ENCODE measurements at places on chromosomes 11 and 22. TPM values are rescaled to one million over a fixed set of nuclear protein-coding genes. Genes with fewer than 3 reads are reported as not detected.

GRCh38 chr11:113468726-113469345 is 6.4 kb downstream of the DRD2 start:
- DNase-seq: no peak

GRCh38 chr22:37208401-37209139 is 3.7 kb downstream of the SSTR3 start:
- DNase-seq: no peak

- no peak for DNase-seq
Measured at GRCh38 chr11:41983475-41983874, 524.0 kb upstream of the LRRC4C start.

- DNase-seq: no peak
Measured at GRCh38 chr22:29692327-29692640, 27.5 kb upstream of the CABP7 start.

- DNase-seq: no peak
Measured at GRCh38 chr11:67389477-67389876, 2.3 kb upstream of the RAD9A start.

MAP6 gene
- 0.38 TPM for total RNA-seq

KRTAP5-5 gene
- total RNA-seq: not detected

GRCh38 chr11:57982776-57983175 is 40.9 kb upstream of the OR9Q1 start:
- no peak for DNase-seq

GRCh38 chr11:1718326-1718725 is 21.3 kb downstream of the KRTAP5-6 start:
- no peak for DNase-seq

GRCh38 chr22:46735747-46736608 is 2.1 kb downstream of the CERK start:
- DNase-seq: no peak

GRCh38 chr11:2379466-2380174 is 2.5 kb downstream of the CD81 start:
- no peak for DNase-seq

- DNase-seq: no peak
Measured at GRCh38 chr22:43326331-43327156, 16.6 kb downstream of the SCUBE1 start.

GRCh38 chr22:43320943-43321900 is 21.9 kb downstream of the SCUBE1 start:
- no peak for DNase-seq

DNA sequence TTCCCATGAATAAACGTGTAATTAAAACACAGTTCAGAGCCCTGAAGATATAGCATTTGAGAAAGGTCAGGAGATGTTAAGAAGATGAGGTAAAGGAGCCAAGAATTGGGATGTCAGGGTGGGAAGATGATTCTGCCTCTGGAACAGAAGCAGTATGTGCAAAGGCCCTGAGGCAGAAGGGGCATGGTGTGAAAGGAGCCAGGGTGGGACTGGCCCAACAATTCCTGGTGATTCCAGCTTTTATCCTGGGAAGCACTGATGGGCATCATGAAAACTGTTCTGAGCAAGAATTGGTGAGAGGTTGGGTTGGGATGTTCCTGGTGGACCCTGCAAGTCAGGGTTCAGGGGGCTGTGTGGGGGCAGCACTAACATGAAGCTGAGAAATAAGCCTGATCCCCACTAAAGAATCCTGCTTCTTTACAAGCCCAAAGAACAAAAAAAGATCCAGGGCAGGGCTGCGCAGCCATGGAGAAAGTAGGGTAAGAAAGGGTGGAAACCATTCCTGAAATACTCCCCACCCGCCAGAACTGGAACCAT is 2.5 kb upstream of the FXYD6 start:
- no peak for DNase-seq

DNA sequence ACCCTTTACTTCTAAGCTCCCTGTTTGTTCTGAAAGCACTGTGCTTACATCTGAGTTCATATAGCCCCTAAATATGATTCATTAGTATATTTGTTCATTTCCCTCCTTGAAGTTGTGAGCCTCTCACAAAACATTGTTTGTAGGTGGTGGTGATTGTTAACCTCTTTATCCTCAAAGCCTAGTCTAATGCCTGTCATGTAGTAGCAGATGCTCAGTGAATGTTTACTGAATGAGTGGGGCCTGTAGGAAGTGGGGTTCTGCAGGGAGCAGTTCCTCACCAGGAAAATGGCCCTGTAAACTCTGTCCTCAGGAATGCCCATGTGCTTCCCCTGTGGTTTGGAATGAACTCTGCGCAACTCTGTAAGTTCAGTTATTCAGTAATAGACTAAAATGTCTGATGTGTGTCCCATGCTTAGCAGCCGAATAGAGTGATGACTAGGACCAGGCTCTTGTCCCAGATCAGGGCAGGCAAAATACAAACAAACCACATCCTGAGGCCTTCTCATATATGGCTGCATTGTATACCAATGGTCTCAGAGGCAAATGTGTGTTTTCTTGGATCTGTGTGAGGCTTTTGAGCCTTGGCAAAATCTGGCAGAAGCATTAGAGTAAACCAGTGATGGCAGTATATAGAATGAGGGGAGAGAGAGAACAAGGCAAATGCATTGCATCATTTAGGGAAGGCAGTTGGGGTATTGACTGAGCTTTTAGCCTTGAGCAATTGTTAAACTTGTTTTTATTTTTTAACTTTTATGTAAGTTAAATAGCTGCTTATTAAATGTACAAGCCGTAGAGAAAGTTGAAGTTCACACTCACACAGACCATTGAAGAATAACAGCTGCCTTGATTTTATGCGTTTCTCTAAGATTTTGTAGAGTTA is 91.4 kb upstream of the BIRC3 start:
- no peak for DNase-seq

GLYATL2 gene
- not detected for total RNA-seq

DNA sequence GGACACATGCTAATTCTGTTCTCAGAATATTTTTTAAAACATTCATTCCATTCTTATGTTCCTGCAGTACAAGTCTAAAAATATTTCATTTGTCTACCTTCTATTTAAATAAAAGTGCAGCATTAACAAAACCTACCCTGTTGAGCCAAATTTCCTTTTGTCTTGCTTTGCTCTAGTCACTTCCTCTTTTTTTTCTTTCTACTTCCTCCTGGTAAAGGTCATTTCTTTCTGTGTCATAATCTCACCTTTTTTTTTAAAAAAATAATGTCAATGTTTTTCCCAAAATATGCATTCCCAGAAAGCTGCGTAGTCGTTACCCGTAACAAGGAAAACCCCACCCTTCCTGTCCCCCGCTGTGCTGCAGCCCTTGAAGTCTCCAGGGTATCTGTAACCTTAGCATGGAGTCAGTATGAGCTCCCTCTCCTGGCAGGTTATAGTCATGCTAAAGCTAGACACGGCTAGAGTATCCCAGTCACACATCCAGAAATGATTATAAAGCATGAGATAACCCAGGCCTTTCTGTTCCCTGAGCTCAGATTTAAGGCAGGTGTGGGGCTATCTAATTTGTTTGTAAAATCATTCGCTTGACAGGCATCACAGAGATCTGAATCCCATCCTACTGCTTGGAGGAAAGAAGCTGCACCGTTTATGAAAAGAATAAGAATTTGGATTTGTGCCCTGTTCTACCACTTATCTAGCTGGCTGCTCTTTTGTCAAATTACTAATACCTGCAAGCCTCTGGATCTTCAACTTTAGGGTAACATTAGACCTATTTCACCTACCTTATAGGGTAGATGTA is 51.1 kb upstream of the EED start:
- DNase-seq: no peak

Data from esophagus squamous epithelium (tissue), 5 donors.